ENCODE measurements at places on chromosomes 12 and 14.

DNA sequence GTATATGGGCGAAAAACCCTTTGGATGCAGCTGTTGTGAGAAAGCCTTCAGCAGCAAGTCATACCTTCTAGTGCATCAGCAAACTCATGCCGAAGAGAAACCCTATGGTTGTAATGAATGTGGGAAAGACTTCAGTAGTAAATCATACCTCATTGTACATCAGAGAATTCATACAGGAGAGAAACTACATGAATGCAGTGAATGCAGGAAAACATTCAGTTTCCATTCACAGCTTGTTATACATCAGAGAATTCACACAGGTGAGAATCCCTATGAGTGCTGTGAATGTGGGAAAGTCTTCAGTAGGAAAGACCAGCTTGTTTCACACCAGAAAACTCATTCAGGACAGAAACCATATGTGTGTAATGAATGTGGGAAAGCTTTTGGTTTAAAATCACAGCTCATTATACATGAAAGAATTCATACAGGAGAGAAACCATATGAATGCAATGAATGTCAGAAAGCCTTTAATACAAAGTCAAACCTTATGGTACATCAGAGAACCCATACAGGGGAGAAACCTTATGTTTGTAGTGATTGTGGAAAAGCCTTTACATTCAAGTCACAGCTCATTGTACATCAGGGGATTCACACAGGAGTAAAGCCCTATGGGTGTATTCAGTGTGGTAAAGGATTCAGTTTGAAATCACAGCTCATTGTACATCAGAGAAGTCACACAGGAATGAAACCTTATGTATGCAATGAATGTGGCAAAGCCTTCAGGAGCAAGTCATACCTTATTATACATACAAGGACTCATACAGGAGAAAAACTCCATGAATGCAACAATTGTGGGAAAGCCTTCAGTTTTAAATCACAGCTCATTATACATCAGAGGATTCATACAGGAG is 21.4 kb downstream of the ZNF268 start:
- no peak for DNase-seq

DNA sequence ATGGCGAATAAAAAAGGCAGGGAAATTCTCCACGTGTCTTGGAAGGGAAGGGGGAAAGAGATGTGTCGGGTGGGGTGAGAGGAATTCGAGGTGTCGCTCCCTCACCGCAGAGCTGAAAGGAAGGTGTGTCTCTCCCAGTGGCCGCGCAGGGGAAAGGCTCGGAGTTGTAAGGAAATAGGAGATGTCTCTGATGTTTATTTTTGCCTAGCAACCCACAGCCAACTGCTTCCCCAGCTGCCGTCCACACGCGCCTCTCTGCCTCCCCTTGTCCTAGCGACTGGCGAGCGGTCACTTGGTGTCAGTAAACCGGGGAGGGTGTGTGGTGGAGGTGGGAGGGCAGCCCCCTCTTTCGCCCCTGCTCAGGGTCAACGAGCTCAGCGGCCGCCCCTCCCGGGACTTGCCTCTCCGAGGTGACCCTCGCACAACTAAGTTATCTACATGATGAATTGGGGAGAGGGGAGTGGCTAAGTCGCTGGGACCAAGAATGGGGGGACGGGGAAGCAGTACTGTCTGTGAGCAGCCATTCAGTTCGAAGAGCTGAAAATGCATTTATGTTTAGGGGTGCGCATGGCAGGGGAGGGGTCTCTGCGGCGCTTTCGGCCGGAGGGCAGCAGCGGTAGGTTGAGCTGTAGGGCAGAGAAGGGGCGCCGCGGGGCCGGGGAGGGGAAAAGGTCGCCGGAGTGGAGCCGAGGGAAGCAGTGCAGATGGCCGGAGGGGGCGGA is 585 bp upstream of the DYRK2 start:
- peak; percentile 42 for DNase-seq

- no peak for DNase-seq
Observed at GRCh38 chr12:56670836-56671235, 17.2 kb downstream of the PTGES3 start.

DNA sequence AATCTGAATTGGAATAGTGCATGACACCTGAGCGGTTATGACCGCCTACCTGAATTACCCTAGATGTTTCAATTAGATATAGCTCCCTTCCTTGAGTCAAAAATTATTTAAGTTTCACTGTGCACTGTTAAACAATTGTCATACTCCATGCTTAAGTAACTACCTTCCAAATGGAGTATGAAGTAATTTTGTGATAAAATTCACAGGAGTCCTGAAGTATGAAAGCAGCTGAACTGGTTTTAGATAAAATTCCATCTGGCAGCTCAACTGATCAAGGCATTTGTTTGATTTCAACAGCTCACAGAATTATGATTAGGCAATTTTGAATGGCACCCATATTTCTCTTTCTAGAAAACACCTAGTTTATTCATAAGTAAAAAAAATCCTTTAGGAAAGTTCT is 19.5 kb downstream of the PRICKLE1 start:
- no peak for DNase-seq

GRCh38 chr14:68564826-68565759 is 227.8 kb downstream of the ZFP36L1 start:
- no peak for DNase-seq

- DNase-seq: no peak
Observed at GRCh38 chr12:130240831-130241590, 78.7 kb downstream of the FZD10 start.

DNA sequence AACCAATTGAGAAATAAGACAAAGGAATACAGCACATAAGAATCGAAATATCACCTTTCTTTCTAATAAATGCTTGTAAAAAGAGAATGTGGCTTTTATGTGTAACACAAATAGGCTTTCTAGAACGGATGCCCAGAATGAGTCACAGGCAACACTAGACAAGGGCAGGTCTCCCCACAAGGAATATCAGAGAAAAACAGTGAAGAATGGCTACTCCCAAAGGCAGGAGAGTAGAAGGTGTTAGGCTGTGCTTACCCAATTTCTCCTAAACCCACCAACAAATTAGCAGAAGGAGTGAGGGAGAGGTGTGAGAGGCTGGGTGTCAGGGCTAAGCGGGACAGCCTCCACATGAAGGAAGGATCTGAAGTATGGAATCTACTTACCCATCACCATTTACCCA is 55.2 kb downstream of the GALNT4 start:
- no peak for DNase-seq

DNA sequence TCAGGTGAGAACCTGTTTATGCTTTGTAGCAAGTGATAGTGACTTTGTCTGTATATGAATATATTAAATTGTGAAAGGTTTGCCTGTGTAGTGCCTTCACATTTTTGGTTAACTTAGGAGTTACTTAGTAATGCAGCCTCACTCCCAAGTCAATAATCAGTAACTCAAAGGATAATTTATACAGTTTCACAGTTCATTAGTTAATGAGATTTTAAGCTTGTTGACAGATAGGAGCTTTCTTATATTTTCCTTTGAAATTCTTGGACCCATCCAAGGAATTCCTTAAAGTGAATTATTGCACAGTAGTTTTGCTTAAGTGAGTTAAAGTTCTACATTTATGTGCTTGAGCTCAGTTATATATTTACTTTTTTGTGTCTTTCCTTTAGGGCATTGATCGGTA is 50.7 kb downstream of the UTP20 start:
- no peak for DNase-seq

- DNase-seq: no peak
Observed at GRCh38 chr12:24943947-24944600, 4.8 kb downstream of the BCAT1 start.

DNA sequence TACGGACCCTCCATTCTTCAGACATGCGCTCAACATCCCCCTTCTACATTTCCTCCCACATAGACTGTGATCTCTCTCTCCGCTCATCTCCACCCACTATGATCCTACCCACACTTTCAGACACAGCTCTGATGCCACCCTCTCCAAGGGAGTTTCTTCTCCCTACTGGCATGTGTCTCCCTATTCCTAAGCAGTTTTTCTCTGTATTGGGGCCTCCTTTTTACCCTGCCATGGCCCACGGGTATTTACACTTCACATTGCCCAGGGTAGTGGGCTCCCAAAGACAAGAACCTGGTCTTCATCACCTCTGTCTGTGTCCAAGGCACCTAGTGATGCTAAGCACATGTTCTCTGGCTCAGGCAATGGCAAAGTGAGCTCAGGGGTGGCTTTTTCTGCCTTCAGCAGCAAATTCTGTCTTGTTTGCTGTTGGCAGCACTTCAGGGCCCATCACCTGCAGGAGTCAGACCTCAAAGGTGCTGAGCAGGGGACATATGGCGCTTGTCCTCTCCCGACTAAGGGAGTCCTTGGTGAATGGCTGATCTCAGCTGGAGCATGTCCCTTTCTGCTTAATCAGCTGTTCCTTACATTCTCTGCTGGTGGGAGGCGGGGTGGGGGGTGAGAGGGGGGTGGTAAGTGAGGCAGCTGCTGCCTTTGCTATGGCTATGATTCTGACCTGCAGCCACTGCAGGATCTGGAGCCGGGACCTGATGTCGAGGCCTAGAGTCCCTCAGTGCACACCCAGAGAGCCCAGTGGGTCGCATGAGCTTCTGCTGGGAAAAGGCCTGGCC is 256.8 kb downstream of the PCNX1 start:
- DNase-seq: no peak

DNA sequence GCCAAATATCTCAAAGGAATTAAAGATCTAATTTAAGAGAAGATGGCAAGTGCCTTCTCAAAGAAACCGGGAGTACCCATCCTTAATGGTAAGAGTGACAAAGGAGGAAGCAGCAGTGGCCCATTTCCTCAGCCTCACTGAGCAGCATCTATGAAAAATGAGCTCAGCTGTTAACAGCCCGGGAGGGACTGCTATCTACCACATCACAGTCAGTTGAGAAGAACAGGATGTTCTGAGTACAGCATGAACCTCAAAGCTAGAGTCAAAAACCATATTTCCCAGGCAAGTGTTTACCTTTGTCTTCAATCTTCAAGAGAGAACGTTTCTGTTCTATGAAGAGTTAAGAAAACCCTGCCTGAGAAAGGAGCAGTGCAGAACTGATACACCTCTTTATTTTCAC is 115.0 kb downstream of the BTG1 start:
- DNase-seq: no peak

DNA sequence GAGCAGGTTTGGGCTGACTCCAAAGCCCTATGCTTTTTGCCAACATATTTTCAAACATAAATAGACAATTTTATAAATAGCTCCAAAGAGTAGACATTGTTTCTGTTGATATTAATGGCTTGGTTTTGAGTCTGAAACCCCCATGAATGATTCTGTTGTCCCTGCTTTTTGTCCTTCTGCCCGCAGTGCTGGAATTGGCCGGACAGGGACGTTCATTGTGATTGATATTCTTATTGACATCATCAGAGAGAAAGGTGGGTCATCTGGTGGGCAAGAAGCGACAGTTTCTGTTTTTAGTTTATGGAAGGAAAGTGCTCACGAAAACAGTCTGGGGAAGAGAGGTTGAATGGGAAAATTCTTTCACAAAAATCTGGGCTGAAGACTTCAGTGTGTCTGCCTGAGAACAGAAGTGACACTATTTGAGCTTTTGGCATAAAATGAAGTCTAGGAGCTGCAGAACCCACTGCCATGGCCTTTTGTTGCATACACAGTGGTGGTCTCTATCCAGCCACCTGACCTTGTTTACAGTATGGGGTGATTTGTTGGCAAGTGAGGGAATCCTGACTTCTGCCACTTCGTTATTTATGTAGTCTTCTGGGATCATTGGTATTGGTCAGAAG is 69.6 kb downstream of the PTPN11 start:
- no peak for DNase-seq

GRCh38 chr12:27537855-27538675 is 14.1 kb downstream of the PPFIBP1 start:
- no peak for DNase-seq

DNA sequence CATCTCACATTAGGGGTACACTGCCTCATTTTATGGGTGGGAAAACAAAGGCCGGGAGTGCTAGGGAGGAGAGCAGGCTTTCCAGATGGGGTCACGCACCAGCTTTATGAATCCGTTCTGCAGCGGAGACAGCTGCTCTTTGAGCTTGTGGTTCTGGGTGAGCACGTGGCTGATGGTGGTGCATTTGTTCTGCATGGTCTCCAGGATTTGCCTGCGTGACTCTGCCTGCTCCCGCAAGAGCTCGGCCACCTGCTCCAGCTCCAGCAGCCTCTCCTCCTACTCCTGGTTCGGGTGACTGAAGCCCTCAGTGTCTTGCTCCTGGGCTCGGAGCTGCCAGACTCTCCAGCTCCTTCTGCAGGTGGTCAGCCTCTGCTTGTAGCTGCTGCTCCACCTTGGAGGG is 23.6 kb upstream of the BLTP3B start:
- no peak for DNase-seq

DNA sequence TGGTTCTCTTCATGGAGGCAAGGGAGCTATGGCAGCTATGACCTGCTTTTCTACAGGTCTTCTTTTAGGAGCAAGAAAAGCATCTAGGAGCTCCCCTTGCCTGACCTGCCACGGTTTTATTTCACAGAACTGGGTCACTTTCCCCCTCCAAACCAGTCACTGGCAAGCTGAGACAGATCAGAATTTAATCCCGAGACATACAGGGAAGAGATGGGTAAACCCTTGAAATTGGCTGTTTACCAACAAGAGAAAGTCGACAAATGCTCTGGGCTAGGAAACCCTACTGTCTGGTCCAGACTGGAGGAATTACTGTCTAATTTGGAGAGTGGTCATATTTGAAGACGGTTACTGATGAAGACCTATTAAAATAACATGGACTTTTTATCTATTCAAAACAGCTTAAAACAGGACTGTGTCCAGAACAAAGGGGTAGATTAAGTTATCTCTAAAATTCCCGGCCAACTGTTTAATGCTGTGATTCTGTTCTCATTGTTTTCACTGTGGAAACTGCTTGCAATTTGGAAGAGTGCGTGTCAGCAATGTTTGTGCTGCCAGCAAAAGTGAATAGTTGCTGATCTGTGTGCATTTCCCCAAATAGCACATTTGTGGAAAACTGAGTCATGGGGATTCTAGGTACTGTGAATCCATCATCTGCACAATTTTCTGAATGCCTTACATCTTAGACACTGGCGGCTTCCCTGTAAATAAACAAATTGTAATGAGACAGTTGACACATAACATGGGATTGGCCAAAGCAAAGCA is 73.4 kb upstream of the EEA1 start:
- no peak for DNase-seq

- no peak for DNase-seq
Observed at GRCh38 chr12:63928305-63928704, 83.8 kb downstream of the SRGAP1 start.

DNA sequence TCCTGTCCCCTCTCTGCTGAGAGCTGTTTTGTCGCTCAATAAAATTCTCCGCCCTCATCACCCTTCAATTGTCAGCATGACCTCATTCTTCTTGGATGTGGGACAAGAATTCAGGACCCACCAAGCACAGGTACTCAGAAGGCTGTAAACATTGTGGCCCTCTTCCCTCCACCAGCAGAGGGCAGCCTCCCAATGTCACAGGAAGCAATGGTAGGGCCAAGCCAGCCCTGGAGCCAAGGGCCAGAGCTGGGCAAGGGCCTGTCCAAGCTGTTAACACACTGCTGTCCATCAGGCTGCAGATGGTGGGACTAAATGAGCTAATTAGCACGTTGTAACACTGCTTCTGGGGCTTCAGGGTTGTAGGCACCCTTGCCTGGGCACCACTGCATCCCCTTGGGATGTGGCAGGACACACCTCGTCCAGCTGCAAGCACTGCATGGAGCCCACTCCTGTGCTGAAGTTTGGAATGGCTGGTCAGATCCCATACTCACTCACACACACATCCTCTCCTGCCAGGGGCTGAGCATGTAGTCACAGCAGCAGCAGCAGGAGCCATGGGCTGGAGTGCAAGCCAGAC is 62.7 kb upstream of the HECTD1 start:
- DNase-seq: no peak

- DNase-seq: no peak
Observed at GRCh38 chr14:57610631-57611030, 117.0 kb upstream of the CCDC198 start.

All from GM12892 (cell line).